Stimulated activated CD4-positive, alpha-beta T cell treated with anti-CD3 and anti-CD28 coated beads, TNF-alpha, amount 100 ng/mL, for 4 hours (primary cell): ENCODE measurements at places on chromosomes 12 and 14.
A peak's percentile ranks its signal among the peaks of the same experiment; 100 is the strongest.

DNA sequence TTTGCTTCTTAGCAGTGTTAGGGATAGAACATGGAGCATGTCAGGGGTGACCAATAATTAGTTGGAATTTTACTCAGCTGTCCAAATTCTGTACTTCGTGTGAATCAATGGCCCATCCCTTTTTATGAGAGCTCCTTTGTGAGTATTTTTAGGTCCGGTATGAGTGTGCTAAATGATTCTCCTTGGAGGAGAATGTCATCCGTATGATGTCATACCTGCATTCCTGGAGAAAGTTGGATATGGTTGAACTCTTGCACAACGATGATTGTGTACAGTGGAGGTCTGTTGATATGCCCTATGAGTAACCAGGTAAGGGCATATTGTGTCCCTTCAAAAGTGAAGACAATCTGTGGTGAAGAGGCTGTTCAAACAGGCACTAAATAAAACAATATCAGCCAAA, 400.8 kb downstream of the GXYLT1 start:
- DNase-seq: no peak

GRCh38 chr12:56631790-56632700, 1.9 kb upstream of the BAZ2A start:
- peak; percentile 41 for DNase-seq

DNA sequence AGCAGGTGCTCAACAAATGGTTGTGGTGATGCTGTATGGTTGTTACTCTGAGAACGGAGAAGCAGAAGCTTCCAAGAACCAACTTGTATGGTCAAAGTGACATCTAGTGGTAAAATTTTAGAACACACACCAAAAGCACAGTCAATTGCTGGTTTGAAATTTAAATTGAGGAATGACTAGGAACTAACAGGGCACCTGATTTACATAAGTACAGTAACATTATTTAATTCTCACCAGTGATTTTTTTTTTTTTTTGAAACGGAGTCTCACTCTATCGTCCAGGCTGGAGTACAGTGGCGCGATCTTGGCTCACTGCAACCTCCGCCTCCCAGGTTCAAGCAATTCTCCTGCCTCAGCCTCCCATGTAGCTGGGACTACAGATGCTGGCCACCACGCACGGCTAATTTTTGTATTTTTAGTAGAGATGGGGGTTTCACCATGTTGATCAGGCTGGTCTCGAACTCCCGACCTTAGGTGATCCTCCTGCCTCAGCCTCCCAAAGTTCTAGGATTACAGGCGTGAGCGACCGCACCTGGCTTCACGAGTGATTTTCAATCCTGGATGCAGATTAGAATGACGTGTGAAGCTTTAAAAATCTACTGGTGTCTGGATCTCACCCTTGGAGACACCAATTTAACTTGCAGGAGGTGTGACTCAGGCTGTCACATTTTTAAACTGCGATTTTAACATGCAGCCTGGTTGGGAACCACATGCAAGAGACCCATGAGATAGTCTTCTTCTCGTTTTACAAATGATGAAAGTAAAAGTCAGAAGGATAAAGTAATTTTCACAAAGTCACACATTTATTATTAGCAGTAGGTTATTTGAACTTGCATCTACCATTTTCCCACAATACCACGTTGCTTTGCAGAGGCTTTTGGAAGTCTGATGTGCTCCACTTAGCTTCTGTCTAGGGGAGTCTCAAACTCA, 14.1 kb upstream of the NUMB start:
- DNase-seq: no peak

- no peak for DNase-seq
Observed at GRCh38 chr14:54807428-54807827, 95.2 kb downstream of the GCH1 start.

GRCh38 chr12:85552461-85552860, 272.4 kb downstream of the ALX1 start:
- DNase-seq: no peak

DNA sequence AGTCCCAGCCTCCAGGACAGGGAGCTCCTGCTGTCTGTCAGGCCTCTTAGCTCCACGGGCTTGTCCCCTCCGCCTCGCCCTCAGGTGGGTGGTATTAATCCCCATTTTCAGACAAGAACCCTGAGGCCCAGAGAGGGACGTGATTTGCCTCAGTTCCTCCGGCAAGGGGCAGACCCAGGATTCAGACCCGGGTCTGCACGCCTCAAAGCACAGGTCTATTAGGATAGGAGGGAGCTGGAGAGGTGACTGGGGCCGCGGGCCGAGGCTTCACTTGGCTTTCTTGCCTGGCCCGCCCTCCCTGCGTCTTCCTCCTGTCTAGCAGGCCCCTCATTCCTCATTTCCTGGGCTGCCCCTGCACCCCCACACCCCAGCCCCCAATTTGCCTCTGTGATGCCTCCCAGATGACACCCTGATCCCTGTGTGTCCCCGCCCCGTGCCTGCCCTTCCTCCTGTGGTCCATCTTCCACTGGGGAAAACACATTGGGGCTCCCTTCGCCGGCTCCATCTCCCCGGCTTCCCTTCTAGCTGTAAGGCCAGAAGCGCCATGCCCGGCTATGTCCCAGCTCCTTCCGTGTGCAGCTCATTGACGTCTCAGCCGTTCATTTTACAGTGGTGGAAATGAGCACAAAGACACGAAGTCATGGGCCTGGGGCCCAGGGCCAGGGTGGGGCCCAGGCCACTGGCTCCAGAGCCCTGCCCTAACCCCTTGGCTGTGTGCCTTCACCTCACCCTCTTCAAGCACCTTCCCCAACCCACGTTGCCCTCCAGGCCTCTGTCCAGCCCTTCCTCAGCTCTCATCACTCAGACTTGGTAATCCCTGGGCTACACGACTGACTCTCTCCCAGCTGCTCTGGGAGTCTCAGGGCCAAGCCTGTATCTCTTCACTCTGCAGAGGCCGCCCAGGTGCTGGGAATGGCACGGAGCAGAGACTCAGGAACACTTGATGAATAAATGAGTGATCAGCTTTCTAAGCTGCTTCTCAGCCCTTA, 15.5 kb upstream of the CYP46A1 start:
- DNase-seq: no peak

GRCh38 chr14:20620798-20621478, 20.6 kb downstream of the OR6S1 start:
- DNase-seq: no peak

- no peak for DNase-seq
Observed at GRCh38 chr12:80222261-80222660, 122.9 kb downstream of the OTOGL start.

- no peak for DNase-seq
Observed at GRCh38 chr12:50633955-50634354, 129.2 kb downstream of the DIP2B start.

GRCh38 chr14:20179218-20179617, 11.5 kb upstream of the OR11G2 start:
- no peak for DNase-seq

DNA sequence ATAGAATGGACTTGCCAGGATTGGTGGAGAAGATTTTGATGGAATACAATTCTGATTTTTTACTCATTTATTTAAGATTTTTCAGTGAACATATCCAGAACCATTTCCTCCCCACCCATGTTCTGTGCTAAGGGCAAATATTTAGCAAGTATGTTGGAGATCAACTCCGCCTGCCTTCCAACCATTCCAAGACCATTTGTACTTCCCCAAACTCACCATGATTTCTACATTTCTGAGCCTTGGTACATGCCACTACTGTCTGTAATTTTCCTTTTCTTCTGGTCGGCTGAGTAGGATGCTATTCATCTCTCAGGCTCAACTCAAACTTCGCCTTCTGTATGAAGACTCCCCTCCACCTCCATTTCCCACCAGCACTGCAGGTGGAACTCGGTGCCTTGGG, 150.6 kb downstream of the NTF3 start:
- no peak for DNase-seq

- DNase-seq: peak; percentile 21
Observed at GRCh38 chr14:91078095-91078737, 17.8 kb upstream of the RPS6KA5 start.

DNA sequence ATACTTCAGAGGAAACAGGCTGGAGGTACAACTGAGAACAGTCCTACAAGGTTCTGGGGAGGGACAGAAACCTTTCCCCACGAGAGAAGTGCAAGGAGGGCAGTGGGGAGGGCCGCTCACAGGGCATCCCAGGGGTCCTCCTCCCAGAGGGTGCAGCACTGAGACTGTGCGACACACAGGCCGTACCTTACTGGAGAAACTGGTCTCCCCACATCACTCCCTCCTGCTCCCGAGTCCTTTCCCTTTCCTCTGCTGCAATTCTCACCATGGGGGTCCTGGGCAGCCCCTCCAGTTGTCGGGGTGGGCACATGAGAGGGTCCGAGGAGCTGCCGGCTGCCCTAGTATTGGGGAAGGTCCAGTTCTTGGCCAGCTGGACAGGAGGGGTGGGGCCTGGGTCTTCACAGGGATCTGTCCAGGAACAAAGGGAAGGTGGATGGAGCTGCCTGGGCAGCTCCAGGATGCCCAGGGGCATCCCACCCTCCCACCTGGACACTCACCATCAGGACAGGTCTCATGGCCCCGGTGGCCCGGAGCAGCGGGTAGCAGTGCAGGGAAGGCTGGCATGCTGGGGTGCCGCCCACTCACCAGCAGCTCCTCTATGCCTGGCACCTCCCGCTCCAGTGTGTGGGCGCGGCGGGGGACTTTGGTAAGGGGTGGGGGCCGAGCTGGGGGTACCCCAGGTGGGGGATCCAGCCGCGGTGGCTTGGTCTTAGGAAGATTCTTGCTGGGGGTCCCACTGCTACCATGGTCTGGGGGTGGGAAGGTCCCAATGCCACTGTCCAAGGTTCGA, 35.8 kb downstream of the NCKAP5L start:
- no peak for DNase-seq

DNA sequence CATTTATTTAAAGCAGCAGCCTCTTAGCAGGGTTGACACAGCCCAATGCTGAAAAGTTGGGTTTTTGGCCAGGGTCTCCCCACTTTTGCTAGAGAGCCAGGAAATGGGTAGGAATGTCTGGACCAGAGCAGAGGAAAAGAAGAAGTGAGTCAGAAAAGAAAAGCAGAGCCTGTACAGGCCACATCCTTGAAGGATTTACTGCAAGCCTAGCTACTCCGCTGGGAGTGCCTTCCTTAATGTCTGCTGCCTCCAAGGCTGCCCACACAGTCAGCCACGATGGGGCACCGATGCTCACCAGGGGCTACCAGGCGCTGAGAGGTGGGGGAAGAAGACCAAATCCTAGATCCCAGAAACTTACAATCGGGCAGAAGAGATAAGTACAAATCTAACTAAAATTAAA, 139.2 kb downstream of the C12orf75 start:
- no peak for DNase-seq

DNA sequence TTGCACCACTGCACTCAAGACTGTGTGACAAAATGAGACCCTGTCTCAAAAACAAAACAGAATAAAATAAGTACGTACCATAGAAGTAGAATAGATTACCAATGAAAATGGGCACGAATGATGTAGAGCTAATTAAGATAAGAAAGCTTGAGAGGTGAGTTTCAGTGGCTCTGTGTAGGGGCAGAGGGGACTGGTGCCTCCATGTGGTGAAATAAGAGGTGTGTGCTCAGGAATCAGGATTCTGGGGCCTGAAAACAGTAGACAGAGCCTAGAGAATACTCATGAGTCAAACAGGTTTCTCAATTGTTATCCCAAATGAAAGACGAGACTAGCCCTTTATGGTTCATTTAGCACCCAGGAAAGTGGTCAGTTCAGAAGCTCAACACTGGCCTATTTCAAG, 1145.1 kb downstream of the FLRT2 start:
- DNase-seq: no peak
